ENCODE measurements at places on chromosomes 4 and X.

DNA sequence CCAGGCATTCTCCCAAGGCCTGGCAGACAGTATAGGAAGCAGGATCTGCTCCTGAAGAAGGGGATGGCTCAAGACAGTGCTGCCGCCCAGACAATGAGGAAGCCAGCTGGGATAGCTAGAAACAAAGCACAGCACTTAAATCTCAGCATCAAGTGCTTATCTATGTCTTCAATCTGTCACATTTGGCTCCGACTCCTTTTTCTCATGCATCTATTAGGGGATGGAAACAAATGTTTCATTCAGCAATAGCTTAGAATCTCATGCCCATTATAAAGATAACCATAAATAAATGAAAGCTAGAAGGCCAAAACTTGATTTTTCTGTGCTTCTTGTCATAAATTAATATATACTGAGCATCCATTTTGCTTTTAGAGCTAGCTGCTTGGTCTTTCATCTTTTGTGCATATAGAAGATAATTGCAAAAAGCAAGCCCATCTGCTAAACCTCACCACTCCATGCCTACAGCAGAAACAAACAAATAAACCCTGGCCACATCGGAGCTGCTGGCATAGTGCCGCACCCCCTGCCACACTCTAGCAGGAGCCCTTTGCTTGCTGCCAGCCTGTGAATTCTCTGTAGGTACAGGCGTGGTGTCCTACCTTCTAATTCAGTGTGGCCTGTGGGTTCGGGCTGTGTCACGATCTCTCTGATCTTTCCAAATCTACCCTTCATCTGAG lies 75.9 kb downstream of the AASDH start:
- DNase-seq, result no peak

DNA sequence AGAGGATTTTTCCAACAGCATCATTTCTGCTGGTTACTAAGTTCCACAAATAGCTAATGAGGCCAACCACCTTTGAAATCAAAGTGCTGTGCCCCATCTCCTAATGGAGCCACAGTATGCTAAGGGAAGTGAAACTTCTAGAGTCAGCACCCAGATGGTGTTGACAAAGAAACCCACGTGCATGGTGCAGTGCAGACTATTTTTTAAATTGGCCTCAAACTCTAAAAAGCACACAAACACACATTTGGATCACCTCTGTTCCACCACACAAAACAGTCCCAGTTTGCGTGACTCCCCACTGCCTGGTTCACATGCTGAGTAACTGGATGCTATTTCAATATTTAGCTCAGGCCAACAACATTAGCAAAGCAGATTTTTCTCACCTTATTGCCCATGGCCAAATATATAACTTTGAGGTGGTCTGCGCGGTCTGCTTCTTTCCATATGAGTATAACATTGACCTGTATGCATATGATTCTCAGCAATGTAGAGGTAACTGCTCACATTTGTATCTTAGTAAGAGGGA lies 69.9 kb downstream of the AMELX start:
- DNase-seq, result no peak

DNA sequence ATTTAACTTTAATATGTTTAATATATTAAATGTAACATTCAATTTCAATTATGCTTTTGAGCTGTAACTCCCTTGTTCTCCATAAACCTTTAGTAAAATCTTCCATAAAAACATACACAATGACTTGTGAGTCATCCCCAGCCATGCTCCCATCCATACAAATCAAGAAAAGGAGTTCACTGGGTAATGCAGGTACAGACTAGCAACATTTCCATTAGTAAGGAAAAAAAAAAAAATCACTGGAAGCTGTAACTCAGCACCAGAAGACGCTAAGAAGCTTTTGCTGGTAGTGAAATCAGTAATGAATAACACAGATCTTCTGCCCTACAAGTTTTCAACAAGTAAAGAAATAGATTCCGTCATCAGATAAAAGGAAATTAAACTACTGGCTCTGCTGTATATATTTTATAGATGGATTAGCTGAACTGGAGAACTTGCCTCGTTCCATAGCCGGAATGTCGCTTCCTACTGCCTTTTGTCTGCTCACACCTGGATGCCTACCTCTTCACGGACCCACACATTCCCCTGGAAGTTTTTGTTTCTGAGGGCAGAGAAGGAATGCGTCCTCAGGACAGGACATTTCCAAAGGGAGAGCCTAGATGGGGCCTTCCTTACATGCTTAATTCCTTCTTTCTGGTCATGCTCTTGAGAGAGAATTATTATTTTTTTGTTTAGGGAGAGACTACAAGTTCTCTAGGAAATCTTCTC lies 298.4 kb upstream of the ANKRD50 start:
- no peak for DNase-seq

DNA sequence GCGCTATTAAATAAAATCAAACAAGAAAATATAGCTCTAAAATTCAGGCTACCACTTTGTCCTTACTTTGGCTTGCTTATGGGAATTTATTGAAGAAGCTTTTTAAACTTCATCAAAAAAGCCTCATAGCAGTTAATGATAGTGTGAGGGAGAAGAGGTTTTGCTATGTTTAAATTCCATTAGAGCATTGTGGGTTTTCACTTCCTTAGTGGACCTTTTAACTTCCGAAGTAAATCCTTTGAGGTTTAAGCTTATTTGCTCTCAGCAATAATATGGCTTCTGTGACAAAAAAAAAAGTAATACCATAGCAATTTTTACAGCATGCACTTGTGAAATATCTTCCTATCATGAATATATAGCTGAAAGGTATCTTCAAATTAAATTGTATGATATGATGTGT lies 120.2 kb upstream of the NDST4 start:
- DNase-seq, result no peak

- DNase-seq, result no peak
Measured at GRCh38 chrX:22124098-22124497, 92.0 kb downstream of the PHEX start.

DNA sequence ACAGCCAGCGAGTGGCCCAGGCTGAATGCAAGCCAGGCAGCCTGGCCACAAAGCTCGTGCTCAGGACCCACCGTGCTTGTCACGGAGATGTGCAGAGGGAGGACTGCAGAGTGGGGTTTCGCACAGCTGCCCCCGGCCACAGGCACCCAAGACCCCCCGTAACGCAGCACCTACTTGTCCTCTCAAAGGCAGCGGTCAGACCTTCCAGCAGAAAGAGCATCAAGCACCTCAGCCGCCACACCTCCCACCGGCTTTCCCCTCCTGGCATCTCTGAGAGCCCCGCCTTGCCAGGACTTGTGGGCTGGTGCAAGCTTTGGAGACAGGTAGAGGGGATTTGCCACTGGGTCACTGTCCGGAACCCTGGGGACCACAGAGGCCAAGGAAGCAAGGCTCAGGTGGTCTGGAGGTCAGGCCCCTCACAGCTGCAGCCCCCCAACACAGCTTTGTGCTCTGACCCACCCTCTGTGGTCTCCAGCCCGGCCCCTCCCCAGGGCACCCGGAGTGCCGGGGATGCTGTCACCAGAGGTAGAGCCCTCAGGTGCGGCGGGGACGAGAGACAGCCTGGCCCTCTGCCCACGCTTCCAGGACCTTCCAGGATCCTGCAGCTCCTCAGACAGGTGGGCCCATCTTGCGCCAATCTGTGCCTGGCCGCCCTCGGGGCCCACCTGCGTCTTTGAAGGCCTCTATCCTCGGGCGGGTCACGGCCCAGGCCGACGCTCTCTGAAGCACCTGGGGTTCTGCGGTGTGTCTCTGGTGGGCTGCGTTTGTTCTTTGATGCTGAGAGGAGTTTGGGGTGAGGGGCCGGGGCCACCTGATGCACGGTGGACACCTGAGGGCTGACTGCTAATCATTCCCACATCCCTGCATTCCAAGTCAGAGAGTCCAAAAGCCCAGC lies 34.4 kb upstream of the HMX1 start:
- peak; percentile 26 for DNase-seq

DNA sequence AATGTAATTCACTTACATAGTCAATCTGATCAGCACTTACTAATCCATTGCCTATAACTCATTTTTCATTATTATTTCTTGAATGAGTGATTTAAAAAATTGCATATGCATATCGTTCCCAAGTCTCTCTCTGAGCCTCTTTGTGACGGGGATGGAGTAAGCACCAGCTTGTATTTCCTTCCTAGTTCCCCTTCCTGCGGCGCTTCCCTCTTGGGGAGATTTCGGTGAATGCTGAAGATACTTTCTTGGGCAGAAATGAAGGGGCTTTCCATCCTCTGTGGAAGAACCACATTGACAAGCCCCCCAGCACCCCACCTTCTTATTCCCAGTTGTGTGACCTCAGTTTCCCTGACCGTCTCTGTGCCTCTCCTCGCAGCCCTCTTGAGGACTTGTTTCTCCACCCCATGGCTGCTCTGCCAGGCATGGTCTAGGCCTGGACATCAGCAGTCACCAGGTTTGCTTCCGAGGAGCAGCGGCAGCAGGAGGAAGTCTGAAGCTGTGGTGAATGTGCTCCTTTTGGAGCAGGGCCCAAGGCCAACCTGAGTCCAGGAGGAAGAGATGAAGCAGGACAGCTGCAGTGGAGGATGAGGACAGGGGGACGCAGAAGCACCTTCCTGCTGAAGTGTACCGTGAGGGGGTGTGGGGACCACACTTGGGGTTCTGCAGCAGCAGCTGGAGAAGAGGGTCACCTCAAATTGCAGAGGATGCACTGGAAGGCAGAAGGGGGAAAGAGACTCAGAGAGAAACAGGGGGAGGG lies 124.9 kb downstream of the IRF2 start:
- no peak for DNase-seq

GRCh38 chr4:151727365-151727764 lies 33.4 kb downstream of the GATB start:
- no peak for DNase-seq

GRCh38 chr4:139783741-139784484 lies 118.3 kb downstream of the MGST2 start:
- no peak for DNase-seq

GRCh38 chr4:168841000-168841671 lies 168.9 kb downstream of the CBR4 start:
- DNase-seq, result no peak

DNA sequence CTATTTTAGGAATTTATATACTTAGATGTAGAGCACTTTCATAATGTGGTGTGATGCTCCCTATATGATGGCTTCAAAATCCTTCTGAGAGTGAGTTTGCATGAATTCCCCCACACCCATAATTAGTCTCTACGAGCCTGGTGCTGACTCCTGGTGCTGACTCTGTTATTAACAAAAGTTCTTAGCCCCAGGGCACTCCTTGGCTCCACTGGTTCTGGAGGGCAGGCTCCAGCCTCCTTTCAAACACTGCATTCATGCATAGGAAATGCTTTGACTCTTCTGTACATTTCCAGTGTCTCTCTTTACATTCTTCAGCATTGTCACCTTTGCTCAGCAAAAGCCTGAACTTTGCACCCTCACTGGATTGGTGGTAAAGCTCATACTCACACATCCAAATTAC lies 64.0 kb downstream of the LNX1 start:
- DNase-seq, result peak; percentile 9

GRCh38 chr4:35556387-35556786 lies 687.9 kb downstream of the ARAP2 start:
- no peak for DNase-seq

GRCh38 chr4:8607603-8608481 lies 15.3 kb downstream of the CPZ start:
- peak; percentile 76 for DNase-seq

- DNase-seq, result no peak
Measured at GRCh38 chrX:71173440-71173839, 28.8 kb downstream of the NLGN3 start.

GRCh38 chr4:18441203-18441590 lies 419.6 kb upstream of the LCORL start:
- no peak for DNase-seq

GRCh38 chr4:4641661-4642495 lies 100.0 kb upstream of the STX18 start:
- peak; percentile 54 for DNase-seq

GRCh38 chrX:140712413-140713173 lies 3.0 kb downstream of the LINC00632 start:
- DNase-seq, result peak; percentile 1

GRCh38 chr4:68494688-68495087 lies 47.4 kb downstream of the TMPRSS11E start:
- no peak for DNase-seq

DNA sequence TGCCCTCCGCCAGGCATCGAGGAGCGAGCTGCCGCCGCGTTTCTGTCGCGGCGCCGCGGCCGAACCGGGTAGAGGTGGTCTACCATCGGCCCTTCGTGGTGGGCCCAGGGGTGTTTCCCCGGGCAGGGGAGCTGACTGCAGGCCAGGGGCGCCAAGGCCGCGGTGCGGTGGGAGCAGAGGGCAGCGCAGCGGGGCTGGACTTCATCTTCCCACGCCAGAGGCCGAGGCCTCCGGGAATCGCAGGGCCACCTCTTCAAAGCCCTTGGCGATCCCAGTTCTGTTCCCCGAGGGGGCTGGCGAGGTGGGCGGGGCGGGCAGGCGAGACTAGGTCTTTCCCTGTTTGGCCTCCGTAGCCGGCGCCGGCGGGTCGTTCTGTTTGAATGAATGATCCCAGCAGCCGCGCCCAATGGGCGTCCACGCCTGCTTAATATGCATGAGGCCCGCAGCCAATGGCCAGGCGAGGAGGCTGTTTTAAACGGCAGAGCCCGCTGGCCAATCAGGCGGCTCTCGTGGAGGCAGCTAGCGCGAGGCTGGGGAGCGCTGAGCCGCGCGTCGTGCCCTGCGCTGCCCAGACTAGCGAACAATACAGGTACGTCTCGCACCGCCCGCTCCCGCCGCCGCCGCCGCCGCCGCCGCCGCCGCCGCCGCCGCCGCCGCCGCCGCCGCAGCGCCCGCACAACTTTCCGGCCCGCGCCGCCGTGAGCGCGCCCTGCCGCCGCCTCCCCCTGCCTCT lies at the start of gene HMGB3:
HMGB3 (plus strand) TSS at position 548 of the 733 bp plus-strand sequence. CDS start 2,265 bp downstream, outside the sequence.
- peak; percentile 93 for DNase-seq

DNA sequence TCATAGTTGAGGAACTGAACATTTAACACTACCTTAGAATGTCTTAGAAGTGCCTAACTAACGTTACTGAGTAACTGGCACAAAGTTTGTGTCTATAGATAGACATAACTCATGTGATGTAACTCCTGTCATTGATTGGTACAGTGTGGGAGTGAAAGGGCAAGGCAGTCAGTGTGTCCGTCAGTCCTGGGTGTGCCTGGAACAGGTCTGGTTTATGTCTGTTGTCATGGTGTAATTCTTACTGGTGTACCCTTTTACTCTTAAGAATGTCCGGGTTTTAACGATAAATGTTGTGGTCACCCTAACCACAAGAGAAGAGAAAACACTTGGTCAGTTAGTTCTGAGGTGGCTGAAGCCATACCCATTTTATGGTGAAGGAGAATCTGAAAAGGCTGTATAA lies 93.1 kb upstream of the ESX1 start:
- DNase-seq, result no peak

DNA sequence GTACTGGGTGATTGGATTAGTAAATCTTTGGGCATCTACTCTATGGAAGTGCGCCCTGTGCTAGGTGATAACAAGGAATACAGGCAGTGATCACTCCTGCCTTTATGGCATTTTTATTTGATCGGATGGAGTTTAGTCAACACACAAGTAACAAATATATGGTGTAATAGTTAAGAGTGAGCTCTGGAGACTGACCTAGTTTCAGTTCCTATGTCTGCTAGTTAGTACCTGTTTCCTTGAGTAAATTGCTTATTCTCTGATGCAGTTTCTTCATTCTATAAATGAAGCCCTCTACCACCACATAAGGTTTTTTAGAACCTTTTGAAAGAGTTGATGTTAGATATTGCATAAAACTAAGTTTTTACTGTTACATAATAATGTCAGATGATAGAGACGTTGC lies 134.6 kb downstream of the KDM6A start:
- DNase-seq, result no peak

- no peak for DNase-seq
Measured at GRCh38 chrX:47927212-47927611, 76.6 kb downstream of the ZNF182 start.

- no peak for DNase-seq
Measured at GRCh38 chrX:48864210-48864609, 28.8 kb upstream of the PCSK1N start.

GRCh38 chr4:8556341-8557150 lies 23.6 kb upstream of the GPR78 start:
- peak; percentile 36 for DNase-seq
